ENCODE measurements at places on chromosomes 2 and 18.
A peak's percentile ranks its signal among the peaks of the same experiment; 100 is the strongest.

DNA sequence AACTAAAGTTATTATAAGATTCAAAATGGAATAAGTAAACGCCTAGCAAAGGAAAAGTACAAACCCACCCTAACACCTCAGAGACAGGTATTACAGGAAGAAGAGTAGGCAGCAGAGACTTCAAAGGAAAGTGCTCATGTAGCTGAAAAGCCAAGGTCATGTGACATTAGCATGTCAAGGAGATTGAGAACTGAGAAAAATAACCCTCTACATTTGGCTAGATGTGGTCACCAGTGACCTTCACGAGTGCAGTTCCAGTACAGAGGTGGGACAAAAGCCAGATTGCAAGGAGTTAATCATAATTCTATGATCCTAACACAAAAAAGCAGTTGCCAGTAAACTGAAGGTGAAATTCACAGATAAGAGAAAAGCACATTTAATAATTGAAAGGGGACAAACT, 252.7 kb downstream of the ZEB2 start:
- no peak for DNase-seq

- DNase-seq, result no peak
These were observed 135.5 kb downstream of the FHOD3 start for GRCh38 chr18:36432880-36433555.

- no peak for DNase-seq
These were observed 5.3 kb upstream of the RPL37A start for GRCh38 chr2:216493334-216493685.

- peak; percentile 99 for DNase-seq
These were observed 260.2 kb upstream of the TRIB2 start for GRCh38 chr2:12456293-12457106.

GRCh38 chr2:197873293-197873701, 68.9 kb downstream of the PLCL1 start:
- DNase-seq, result peak; percentile 85
